ENCODE measurements at places on chromosomes 11 and 22. TPM values are rescaled to one million over a fixed set of nuclear protein-coding genes. Genes with fewer than 3 reads are reported as not detected.

DNA sequence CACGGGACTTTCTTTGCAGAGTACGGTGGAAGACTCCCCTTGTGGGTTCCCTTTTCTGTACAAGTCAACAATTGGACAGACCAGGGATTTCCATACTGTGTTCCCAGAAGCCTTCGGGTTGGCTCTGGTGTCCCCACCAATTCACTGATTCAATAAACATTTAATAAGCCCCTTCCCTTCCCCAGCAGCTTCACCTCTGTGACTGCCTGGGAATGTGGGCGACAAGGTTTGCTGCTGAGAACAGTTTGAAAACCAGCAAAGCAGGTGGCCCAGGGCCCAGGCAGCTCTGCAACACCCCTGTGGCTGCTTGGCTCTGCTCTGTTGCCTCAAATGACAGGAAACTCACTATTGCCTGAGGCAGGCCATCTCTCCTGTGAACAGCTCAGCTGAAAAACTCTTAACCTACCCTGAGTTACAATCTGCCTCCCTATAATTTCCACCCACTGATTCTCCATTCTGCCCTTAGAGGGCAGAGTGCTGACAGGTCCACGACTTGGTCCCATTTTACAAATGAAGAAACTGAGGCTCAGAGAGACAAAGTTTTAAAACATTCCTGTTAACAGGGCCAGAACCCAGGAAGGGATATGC lies 10.4 kb downstream of the ADORA2A start:
- no peak for DNase-seq

- DNase-seq: no peak
These were observed 364.0 kb upstream of the FAT3 start for GRCh38 chr11:91860661-91861060.

GRCh38 chr11:82858133-82858532 lies 42.1 kb downstream of the PRCP start:
- no peak for DNase-seq

DNA sequence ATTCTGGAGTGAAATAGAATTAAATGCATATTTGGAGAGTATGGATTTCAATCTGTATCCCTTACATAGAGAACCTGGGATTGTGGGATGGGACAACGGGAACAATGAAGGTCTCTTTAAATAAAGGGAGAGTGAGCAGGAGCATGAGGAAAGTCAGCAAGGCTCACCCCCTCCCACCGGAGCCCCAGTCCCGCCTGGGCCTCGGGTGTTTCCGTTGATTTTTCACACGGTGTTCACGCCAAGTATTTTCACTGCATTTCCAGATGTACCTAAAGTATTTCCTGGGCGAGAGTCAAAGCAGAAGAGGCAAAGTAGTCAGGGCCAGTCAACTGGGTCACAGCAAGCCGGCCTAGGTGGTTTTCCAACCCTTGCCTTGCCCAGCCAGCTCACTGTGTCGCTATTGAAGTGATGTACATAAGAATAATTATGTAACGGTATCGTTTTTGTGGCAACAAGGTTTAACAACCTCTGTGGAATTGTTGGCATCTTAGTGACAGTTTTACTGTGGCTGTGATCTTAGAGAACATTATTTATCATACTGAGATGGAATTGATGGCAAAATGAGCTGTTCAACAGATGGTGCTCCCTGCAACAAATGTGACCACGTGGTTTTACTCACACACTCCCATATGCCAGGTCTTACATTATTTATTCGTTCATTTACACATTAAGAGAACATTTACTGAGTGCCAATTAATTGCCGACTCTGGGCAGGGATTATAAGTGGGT lies 177.3 kb downstream of the ADAMTS15 start:
- DNase-seq: no peak

DNA sequence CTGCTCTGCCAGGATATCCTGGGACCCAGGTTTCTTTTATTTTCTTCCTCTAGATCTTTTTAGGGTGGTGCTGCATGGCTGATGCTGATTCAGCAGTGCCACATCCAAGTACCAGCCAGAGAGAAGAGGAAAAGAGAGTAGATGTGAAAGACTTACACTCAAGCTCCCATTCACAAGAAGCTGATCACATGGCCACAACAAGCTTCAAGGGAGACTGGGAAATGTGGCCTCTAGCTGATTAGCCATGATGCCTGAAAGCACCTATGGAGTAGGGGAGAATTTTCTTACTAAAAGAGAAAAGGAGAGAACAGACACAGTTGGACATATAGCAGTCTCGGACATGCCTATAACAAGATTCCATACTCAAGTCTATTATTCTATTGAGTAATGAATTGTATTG lies 34.4 kb upstream of the FJX1 start:
- no peak for DNase-seq

- DNase-seq: no peak
These were observed 13.6 kb downstream of the MUC2 start for GRCh38 chr11:1087961-1088926.

GRCh38 chr22:29988719-29989118 lies 91.5 kb upstream of the HORMAD2 start:
- no peak for DNase-seq

- peak; percentile 59 for DNase-seq
These were observed 239.7 kb downstream of the CTTN start for GRCh38 chr11:70637949-70638583.

- no peak for DNase-seq
These were observed 203.4 kb downstream of the CADM1 start for GRCh38 chr11:115300660-115301428.

DNA sequence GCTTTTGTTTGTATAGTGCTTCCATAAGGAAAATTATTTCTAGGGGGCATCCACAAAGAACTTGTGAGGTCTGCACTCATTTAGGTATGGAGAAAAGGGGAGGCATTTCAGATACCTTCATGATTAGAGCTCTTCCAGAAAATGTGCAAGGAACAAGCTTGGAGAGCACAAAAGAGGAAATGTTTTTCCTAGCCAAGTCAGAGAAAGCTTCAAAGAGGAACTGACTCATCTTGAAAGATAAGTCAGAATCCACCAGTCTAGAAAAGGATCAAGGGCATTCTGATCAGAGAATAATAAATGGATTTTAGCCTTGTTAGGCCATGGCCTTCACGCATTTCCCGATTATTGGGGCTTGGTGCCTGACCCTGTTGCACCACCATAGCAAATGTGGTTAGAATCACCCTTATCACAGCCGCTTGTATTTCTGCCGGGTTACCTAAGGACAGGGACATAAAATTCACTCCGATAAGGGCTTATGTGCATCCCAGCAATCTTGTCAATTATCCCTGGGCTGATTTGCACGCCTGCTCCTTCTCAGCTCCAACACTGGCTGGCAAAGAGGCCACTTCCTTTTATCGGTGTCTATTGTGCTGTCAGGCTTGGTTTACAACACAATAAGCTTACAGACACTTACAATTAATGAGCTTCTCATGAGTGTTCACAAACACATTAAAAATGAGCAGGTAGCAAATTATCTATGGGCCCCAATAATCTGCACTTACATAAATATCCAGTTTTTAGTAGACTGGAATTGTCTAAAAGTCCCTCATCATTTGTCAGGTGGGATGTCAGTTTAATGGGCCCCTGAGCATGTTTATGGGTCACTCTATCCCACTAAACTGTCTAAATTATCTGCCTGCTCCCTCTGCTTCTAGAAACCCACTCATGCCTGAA lies 613.5 kb downstream of the SOX6 start:
- DNase-seq: no peak

DESI1 gene
- total RNA-seq: 22.7 TPM

RIMBP3B gene
- total RNA-seq: not detected

TYR gene
- not detected for total RNA-seq

PGA5 gene
- not detected for total RNA-seq

B3GAT3 gene
- 44.0 TPM for total RNA-seq

GRIK4 gene
- total RNA-seq: 0.68 TPM

UPB1 gene
- 0.12 TPM for total RNA-seq

All from neural progenitor cell (in vitro differentiated cells).